ENCODE measurements at places on chromosomes 12 and 14.

DNA sequence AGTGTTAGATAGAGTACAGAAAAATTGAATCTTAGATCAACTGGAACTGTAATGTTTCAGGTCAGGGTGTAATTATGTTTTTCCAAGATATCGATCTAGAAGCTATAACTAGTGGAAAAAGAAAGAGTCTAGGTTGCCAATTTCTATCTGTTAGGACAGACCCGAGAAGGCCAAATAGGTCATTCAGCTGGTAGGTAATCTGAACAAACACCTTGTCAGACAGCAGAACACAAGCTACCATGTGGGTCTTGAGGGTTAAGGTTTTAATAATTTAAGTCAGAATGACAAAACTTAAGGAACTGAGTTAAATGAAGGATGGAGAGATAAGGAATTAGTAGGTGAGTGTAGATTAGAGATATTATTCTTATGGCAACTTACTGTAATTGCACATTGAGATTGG is 44.9 kb upstream of the KCNMB4 start:
- DNase-seq = no peak

- no peak for DNase-seq
Observed at GRCh38 chr12:93091886-93092648, 163.0 kb upstream of the EEA1 start.

GRCh38 chr14:49767270-49767570 is 733 bp upstream of the KLHDC2 start:
- DNase-seq = no peak

DNA sequence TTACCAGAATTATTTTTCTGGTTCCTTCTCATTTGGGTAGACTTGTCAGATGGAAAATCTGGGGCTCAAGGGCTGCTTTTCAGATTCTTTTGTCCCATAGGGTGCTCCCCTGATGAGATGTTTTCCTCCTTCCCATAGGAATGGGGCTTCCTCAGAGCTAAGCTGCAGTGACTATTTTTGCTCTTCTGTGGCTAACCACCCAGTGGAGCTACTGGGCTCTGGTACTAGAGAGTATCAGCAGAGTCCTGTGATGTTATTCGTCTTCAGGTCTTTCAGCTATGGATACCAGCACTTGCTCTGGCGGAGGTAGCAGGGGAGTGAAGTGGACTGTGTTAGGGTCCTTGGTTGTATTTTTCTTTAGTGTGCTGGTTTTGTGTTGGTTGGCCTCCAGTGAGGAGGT is 716.1 kb upstream of the LMO3 start:
- no peak for DNase-seq

- DNase-seq = no peak
Observed at GRCh38 chr14:28406196-28406595, 360.4 kb upstream of the FOXG1 start.

Data from vagina (tissue), 2 donors.